ENCODE measurements at places on chromosomes 1 and 21.

- no peak for DNase-seq
Observed at GRCh38 chr1:63046539-63046938, 262.6 kb downstream of the ATG4C start.

DNA sequence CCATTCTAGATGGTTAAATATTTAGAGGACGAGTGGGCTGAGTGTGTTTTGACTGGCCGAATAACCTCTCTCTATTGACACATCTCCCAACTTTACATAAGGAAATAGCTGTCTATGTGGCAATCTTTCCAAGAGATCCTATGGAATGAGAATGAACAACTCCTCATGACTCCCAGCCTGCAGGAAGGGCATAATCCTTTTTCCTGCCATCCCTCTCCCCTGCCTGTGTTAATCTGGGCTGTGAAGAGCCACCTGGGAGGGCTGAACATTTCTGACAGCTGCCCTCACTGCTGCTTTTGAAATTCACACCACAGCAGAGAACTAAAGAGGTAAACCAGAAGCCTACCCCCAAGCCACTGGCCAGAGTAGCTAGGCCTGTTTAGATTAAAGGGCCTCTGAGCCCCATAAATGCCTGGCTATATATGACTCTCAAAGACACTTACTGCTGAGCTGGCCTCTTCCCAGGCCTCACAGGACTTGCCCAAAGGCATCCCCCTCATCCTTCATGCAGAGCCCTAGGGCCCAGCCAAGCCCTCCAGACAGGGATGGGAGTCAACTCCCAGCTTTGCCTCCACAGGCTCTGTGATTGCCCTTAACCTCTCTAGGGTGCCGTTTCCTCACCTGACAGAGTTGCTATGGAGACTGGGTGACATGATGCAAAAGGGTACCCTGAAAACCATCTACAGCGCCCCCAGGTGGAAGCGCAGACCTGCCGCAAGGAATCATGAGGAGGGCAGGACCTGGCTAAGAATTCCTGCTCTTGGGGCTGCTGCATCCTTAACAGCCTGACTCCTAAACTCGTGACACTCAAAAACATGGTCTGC lies 42.0 kb upstream of the LDLRAP1 start:
- no peak for DNase-seq

- no peak for DNase-seq
Observed at GRCh38 chr1:149879556-149879955, 19.8 kb upstream of the BOLA1 start.

GRCh38 chr1:31400393-31400792 lies 12.6 kb upstream of the SERINC2 start:
- DNase-seq = no peak

GRCh38 chr1:198919667-198920398 lies 281.0 kb downstream of the PTPRC start:
- no peak for DNase-seq

GRCh38 chr1:231611851-231612250 lies 14.7 kb upstream of the DISC1 start:
- no peak for DNase-seq

- DNase-seq = no peak
Observed at GRCh38 chr1:193229136-193229535, 42.7 kb upstream of the B3GALT2 start.

DNA sequence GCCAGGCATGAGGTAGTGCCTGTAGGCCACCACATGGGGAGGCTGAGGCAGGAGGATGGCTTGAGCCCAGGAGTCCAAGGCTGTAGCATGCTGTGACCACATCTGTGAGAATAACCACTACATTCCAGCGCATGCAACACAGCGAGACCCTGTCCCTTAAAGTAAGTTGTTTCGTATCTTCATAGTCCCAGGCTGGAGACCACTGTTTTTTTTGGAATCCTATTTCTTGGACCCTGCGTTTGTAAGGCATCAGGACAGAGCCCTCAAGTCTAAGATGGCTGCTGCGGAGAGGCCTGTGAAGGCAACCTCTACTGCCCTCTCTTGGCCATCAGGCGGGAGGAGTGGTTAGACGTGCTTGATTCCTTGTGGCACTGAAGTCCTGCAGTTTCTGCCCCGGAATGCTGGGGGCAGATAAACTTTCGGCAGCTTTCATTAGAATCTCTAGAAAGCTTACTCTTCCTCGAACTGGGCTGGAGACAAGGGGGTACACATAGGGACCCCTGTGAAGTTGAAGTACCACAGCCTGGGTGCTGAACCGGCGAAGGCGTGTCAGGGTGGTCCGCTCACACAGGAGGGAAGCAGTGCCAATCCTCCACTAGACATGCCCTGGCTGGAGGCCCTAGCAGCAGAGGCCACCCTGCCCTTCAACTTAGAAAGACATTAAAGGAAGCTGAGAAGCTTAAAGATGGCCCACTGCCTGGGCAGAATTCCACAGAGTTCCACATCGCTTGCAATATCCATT lies 36.6 kb downstream of the RABIF start:
- DNase-seq = no peak

DNA sequence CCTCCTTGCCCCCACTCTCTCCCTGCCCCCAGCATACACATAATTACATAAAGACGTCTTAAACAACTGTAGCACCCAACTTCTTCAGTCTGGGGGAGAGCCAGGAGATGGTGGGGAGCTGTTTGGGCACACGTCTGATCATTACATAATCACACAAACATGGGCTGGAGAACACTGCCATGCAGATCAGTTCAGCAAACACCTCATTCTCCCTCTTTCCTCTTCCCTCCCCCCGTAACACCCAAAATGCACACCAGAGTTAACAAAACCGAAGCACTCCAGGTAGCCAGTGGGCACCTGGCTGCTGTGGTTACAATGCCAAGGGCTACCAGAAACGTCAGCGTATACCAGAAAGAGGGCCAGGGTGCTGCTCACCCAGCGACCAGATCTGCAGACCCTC lies 1.6 kb downstream of the HIVEP3 start:
- no peak for DNase-seq

DNA sequence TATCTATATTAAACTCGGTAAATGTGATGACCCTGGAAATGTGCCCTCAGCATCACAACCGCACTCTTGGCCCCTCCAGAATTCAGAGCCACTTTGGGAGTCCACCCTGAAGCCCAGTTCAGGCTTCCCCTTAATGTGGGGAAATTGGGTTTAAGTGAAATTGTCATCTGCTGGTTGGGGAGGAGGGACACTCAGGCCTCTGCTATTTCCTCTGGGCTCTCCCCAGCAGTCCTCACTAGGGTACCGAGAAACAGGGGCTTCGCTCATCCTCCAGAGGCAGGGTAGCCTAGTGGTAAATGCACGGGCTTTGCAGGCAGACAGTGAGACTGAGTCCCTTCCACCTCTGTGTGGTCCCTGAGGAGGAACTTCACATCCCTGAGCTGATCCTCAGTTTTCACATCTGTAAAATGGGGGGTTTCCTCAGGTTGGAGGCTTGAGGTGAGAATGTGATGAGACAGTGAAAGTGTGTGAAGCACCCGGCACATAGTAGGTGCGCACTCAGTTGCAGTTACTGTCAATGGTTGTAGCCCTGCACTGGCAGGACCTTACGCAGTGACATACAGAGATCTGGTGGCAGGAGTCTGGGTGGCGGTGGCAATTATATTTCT lies 14.6 kb upstream of the WNT4 start:
- DNase-seq = no peak
